Stimulated activated CD4-positive, alpha-beta T cell treated with anti-CD3 and anti-CD28 coated beads, Interleukin-4, amount 100 ng/mL, for 4 hours (primary cell): ENCODE measurements at places on chromosomes 2 and 18.

DNA sequence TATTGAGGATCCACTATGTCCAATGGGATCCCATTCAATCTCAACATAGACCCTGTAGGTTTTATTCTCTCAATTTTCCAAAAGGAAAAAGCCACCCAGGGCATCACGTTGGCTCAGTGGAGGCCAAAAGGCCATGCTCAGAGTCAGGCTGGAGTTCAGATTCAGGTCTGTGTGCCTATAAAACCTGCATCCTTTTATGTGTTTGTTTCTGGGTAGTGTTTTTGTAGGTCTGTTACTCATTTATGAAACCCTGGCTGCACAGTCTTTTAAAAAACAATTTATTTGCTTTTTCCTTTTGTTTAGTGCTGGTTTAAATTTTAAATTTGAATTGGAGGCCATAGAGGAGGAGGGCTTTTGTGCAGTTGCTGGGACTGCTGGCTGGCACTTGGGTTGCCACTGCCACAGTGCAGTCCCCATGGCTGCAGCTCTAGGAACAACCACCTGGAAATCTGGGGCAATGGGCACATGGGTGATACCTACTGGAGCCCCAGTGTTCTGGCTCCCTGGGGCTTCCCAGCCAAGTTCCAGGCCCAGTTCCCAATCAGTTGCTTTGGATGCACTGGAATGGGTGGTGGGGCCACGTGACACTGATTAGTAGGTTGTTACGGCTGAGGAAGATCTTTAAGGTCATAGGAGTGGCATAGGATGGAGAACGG is 31.3 kb downstream of the IL1R2 start:
- DNase-seq: no peak

DNA sequence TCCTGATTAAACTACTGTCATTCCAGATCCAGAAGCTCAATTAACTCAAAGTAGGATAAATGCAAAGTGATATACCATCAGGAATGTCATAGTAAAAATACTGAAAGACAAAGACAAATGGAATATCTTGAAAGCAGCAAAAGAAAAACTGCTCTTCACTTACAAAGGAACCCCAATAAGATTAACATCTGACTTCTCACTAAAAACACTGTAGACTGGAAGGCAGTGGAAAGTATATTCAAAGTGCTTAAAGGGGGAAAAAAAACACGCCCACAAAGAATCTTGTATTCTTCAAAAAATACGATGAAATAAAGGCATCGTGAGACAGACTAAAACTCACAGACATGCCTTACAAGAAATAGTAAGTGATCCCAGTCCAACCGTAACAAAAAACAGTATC is 195.7 kb downstream of the DOK6 start:
- no peak for DNase-seq

- no peak for DNase-seq
Measured at GRCh38 chr2:82224301-82224940, 1919.9 kb upstream of the LRRTM1 start.

DNA sequence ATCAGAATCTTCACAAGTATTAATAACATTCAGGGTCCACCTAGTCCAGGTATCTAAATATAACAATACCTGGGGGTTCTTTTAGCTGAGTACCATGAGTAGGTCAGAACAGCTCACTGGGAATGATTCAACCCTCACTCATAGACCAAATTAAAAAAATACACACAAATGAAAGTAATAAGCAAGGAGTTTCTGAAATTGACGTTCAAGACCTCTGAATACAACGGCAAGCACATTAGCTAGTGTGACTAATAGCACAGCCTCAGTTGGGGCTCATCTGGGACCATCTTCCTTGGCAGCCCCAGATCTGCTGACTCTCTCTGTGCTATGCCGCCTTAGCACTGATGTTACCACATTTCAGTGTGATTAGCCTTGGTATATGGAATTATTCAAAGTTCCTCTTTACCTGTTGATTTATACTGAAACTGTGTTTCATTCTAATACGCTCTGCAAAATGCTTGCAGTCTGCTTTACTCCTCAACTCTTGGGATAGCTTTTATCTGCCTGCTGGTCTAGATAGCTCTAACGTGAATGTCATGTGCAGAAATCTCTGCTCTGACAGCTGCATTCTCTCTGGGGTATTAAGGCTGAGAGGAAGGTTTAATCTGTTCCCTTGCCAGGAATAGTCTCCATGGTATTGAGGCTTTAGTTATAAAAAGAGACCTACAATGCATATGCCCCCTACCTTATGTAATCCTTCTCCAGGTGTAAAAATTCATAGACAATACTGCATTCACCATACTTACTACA is 153.3 kb downstream of the METTL4 start:
- no peak for DNase-seq

DNA sequence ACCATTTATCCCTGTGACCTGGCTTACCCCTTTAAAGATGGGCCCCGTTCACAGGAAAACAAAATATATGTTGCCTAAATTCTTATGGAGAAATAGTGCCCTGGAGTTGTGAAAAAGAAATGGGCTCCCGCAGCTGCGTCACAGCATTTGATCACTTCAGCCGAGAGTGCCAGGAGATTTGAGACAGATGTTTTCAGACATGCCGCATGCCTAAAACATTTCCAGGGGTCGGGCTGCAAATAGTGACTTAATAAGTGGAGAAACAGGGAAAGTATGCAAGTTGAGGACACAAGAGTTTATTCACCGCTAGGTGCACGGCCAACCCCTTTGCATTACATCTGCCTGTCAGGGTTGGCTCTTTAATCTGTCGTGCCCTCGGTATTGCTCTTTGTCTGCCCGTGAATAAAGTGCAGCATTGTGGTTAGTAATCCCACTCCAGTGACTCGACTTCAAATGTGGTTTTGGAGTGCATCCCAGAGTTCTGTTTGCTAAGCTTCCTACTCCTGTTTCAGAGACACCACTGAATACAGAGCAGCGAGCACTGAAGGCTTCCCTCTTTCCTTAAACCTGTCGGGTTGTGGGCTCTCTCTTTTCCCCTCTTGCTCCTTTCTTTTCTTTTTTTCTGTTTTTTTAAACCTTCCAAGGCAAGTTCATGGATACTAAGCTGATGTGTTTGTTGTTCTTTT is 187.5 kb downstream of the LTBP1 start:
- no peak for DNase-seq

DNA sequence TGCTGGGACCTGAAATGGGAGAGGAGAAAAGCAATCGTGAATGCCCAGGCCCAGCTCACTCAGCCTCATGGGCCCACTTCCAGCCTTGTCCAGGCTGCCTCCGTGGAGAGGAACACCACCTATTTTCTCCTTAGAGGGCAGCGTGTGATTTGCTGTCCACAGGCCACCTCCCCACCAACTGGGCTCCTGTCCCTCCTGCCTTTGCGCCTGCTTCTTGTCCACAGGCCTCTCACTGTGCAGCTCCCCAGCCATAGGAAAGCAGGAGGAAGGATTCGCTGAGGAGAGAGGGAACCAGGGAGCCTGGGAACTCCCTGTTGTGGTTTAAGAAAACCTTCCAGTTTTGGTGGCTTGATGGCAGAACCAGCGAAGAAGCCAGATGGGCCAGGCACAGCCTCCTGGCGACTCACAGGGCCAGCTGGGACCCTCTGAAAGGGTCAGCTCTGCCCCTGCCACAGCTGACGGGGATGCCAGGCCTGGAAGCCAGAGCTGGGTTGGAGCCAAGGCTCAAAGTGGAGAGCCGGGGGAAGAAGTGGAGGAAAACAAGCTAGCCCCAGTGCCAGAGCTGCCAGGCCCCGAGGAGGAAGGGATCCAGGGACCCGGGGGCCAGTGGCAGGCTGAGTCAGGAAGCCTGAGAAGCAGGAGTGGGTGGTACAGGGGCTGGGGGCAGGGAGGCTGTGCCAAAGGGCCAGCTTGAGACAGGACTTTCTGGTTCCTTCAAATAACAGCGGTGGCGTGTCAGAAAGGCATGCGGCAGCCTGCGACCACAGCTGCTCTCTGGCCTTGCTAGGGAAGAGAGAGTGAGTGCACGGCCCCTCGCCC is 9.9 kb downstream of the TMBIM1 start:
- no peak for DNase-seq

GRCh38 chr2:73822276-73822675 is 6.5 kb upstream of the STAMBP start:
- no peak for DNase-seq

DNA sequence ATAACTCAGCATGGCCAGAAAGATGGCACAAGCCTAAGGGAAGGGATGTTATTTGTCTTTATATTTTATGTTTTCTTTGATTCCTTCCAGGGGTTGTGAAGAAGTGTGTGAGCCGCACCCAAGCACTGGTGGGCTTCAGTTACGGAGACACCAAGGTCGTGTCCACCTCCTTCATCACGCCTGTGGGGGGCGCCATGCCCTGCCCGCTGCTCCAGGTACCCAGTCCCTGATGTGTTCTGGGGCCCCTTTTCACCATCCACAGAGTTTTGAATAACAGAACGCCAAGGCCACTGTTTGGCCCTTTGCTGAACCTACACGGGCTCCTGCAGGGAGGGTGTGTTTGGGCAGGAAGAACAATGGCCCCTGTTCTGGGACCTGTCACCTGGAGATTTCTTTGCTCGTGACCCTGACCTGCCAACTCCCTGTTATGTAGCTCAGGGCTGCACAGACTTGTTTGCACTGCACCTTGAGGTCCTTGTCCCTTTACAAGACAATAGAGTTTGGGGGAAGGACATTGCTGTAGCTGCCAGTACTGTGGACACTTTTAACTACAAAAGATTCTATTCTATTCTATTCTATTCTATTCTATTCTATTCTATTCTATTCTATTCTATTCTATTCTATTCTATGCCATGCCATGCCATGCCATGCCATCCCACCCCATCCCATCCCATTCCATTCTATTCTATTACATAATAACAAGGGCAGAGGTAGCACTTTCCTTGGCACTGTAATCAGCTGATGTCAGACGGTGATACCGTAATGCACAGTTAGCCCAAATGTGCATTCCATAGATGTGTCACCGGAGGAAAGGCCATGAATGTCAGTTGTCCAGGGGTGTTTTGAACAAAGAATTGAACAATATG is 48.2 kb upstream of the CNGA3 start:
- DNase-seq: no peak

- DNase-seq: no peak
Measured at GRCh38 chr2:129778584-129778877, 200.9 kb upstream of the RAB6C start.

GRCh38 chr2:239608260-239608659 is 207.4 kb upstream of the HDAC4 start:
- DNase-seq: no peak
